ENCODE measurements at places on chromosomes 7 and 10.

DNA sequence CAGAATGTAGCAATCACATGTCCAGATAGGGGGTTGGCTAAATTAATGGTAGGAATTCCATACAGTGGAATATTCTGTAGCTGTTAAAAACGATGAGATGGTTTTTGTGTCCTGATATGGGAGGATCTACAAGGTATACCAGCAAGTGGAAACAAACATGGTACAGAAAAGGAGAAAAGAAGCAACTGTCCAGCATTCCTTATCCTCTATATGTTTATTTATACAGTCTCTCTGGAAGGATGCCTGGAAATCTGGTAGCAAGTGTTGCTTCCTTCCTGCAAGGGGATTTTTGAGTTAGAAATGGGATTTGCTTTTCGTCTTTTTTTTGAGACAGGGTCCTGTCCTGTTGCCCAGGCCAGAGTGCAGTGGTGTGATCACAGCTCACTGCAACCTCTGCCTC lies 19.3 kb downstream of the IL15RA start:
- DNase-seq: no peak

DNA sequence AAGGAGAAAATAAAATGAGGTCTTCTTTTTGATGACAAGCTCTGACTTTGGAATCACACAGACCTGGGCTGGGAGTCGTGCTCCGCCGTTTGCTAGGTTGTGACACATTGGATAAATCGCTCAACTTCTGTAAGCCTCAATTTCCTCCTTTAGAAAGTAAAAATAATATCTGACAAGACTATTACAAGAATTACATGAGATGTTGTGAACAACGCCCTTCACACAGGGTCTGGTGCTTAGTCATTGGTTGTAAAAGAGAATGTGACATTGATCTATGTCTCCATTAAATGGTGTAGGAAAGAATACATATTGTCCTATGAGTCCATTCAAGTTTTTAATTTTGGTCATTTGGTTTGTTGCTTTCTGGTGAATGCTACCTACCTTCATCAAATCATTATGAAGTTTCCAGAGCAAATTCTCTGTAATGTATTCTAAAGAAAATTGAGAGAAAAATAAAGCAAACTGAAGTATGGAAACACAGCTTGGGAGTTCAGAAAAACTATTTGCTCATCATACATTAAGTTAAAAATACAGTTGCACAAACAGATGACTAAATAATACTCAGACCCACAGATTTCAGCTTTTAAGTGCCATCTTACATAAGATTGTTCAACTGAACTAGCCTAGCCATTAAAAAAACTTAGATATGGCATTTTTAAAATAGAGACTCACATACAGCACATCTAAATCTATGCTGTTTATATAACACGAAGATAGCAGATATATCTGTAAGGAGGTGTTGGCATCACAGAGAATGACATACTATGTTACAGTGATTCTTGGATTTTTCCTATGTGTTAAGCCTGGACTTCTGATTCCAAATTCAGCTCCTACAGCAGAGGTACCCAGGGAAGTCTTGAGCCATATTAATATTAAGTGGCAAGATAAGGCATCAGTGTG lies 12.3 kb upstream of the ADRB1 start:
- DNase-seq: no peak

DNA sequence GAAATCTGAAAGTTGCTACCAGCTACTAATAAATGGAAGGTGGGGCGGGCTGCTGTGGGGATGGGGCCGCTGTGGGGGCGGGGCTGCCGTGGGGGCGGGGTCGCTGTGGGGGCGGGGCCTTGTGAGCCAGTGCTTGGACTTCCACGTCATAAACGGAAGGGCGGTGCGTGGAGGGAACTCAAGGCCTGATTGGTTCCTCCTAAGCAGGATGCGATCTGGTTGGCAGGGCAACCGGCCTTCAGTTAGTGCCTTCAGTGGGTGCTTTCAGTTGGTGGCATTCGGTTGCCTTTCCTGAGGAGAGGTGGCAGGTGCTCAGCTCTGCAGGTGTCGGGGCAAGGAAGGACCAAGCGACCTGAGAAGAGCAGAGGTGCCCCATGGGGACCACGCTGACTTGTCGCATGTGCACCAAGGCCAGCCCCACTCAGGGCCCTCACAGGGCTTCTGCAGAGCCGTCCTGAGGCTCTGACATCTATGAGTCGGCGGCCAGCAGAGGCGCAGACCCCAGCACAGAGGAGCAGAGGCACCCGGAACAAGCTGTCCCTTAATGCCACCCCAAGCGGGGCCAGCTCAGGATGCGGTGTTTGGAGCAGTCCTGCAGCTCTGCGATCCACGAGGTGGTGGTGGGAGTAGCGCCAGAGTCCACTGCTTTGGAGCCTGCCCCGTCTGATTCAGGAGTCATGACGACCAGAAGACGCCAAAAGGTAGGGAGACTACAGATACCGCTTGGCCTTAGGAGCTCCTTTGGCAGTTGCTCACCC lies 54.4 kb upstream of the PDSS1 start:
- no peak for DNase-seq

DNA sequence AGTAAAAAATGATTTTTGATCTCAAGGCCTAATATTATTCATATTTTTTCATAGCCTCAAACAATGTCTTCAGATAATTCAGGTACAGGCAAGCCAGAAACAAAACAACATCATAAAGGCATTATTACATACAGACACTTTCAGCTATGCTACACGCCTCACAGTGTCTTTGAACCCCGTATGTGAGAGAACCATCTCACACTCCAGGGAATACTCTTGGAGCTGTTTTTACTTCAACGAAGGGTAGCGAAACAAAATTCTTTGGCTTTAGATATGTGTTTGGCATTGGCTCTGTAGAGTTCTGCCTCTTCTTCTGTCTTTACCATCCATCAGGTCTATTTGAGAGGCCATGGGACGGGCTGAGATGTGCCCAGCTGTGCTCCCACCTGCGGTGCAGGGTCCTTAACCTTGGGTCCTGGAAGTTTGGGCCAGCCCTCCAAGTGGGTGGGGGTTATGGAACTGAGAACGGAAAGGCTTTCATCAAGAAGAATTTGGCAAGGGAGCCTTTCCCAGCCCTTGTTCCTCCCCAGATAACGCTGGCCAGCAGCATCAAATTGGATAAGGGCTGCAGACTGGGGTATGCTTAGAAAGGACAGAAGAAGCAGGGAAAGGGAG lies 276.9 kb downstream of the TCF7L2 start:
- DNase-seq: no peak

- no peak for DNase-seq
Observed at GRCh38 chr7:108146070-108146842, 16.1 kb upstream of the LAMB4 start.

GRCh38 chr10:98516352-98516751 lies 69.6 kb upstream of the HPS1 start:
- DNase-seq: no peak

GRCh38 chr7:23299770-23300300 lies 696 bp downstream of the MALSU1 start:
- DNase-seq: no peak

GRCh38 chr10:88347597-88348304 lies 235.4 kb downstream of the RNLS start:
- no peak for DNase-seq

GRCh38 chr10:132777441-132777840 lies 8.5 kb downstream of the NKX6-2 start:
- DNase-seq: no peak

- no peak for DNase-seq
Observed at GRCh38 chr10:122468926-122469781, 7.8 kb downstream of the HTRA1 start.

- no peak for DNase-seq
Observed at GRCh38 chr10:126536656-126537055, 133.8 kb downstream of the C10orf90 start.

DNA sequence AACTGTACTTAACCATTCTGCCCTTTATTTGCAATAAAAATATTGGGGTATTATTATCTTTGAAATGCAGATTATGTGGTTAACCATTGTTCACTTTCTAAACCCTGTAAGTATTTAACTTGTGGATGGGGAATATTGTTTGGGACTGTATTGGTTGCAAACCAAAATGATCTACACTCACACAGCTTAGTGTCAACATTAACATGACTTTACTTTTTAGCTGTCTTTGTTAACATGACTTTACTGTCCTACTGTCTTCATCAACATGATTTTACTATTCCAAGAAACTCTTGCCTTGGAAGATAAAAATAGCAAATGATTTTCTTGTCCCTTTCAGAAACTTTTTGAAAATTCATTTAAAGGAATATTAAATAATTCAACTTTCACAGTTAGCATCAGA lies 471.5 kb downstream of the GFRA1 start:
- no peak for DNase-seq

- no peak for DNase-seq
Observed at GRCh38 chr7:6442114-6442513, 5.6 kb downstream of the DAGLB start.

DNA sequence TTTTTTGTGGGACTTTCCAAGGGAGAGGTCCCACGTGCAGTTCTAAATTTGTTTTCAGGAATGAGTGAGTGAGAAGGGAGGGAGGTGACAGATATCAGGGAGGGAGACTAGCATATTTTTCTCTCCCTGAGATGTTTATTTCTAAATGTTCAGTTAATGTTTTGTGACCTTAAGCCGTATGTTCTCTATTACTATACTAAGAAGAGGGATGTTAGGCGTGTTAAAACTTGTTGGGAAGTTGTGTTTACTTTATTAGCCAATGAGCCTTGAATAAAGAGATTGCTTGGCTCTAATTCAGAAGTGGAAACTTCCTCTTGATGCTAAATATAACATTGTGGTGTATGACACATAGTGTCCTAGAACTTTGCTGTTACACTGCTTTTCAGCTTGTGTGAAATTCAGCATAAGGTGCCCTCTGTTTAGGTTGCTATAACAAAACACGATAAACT lies 37.3 kb downstream of the DNAH11 start:
- DNase-seq: no peak

GRCh38 chr7:34664755-34665154 lies 6.7 kb downstream of the NPSR1 start:
- no peak for DNase-seq

DNA sequence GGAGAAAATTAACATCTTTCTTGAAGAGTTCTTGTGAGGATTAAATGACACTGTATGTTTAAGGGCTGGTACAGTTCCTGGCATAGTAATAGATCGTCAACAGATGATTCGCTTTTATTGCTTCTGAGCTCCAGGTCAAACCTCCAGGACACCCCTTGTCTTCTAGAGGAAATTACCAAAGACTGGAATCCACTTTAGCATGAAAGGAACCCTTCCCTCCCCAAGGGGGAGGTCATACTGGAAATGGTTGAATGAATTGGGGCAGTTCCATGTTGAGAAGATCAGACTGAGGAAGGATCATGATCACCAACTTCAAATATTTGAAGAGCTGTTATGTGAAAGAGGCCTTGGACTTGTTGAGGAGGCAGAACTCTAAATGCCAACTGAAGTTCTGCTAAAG lies 8.9 kb downstream of the NFE2L3 start:
- DNase-seq: no peak

- no peak for DNase-seq
Observed at GRCh38 chr10:4035599-4035945, 250.6 kb upstream of the KLF6 start.

GRCh38 chr10:117168729-117169128 lies 28.6 kb upstream of the KCNK18 start:
- no peak for DNase-seq

- DNase-seq: no peak
Observed at GRCh38 chr7:108611268-108611667, 41.6 kb downstream of the DNAJB9 start.

DNA sequence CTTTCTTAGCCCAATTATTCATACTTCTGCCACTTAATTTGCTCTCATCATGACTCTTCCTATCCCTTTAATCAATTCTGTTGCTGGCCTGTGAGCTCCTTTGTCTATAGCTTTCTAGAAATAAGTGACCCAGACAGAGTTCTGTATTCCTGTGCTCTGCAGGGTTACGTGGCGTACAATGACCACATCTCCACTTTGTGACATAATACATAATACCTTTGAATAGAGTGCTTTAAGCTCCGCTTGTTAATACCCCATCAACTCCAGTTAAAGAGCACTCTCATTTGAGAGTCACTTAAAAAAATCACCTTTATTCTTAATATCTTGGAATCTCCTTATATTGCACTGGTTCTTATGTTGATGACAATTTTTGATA lies 619.0 kb downstream of the PARD3 start:
- DNase-seq: no peak

DNA sequence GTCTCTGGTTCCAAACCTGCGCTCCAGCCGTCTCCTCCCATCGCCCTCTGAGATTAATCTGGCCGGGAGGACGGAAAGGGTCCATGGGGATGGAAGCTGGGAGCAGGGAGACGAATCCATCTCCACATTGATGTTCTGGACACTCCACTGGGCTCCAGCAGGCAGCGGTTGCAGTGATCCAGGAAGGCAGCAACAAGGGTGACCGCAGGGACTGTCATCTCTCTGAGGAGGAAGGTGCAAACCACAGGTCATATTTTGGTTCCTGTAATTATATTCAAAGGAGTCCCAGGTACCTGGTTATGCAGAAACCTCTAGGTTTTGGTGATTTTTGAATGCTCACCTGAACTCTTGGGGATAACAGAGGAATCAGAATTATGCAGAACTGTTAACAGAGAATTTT lies 54.8 kb downstream of the EVX1 start:
- no peak for DNase-seq

DNA sequence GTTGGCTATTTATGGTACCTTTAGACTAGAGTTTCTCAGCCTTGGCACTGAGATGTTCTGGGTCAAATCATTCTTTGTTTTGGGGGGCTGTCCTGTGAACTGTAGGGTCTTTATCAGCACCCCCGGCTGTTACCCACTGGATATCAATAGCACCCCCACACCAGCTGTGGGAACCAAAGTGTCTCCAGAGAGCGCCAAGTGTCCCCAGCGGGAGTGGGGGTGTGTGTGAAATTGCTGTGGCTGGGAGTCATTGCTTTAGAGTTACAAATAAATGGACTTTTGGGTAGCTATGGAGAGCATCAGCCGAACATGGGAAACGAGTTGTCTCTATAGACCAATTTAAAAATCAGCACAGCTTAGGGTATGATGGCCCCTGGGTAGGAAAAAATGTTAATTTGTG lies 111.3 kb upstream of the C1QL3 start:
- DNase-seq: no peak

DNA sequence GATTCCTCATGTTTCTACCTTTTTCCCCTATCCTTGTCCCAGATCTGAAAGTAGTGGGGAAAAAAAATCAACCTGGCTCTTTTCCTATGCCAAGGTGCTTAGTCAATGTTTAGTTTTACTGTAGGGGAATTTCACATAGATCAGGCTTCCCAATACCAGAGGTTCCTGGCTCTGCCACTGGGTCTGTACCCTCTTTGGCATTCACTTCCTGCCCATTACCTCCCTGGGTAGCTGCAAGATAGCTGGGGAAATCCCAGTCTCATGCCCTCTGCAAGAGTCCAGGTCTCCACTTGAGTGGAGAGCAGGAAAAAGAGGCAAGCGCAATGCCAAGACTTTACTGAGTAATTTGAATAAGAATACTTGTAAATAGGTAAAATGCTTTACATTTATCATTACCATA lies 3.5 kb upstream of the BPGM start:
- no peak for DNase-seq

- DNase-seq: no peak
Observed at GRCh38 chr7:102303669-102304422, 17.2 kb downstream of the SH2B2 start.

DNA sequence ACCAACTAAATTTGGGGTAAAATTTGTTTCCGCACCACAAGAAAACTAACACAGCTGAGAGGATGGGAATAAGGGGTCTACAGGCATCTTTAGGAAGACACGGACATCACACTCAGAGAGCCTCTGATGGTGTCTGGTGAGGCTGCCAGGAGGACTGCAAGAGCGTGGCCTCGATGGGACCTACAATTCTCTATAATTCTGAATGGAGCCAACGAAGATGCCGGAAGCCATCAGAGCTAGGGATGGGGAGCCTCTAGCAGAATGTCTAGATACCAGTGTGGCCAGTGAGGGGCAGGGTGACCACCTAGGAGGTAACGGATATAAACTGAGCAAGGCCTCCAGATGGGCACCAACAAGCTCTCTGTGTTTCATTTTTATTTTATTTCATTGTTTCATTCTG lies 7.5 kb downstream of the GRID1 start:
- no peak for DNase-seq

Measured in activated T-helper 1 cell treated with Interleukin-2 at 50 U/mL for 16 hours (primary cell).